ENCODE measurements at places on chromosomes 7 and 10.

DNA sequence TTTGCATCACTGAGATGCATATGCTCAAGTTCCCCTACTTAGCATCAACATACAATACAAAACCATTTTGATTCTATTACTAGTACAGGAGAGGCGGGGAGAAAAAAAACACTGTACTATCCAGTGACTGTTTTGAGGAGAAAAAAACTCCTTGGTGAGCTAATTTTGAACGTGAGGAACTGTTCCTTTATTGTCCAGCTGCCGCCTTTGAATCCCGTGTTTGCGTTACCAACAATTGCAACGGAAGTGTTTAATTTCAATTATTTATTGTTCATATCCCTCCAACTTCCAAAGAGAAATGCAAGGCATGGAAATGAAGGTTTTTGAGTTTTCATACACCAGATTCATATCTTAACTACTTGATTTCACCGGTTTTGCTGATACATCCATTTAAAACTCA is 66.4 kb upstream of the ARHGAP21 start:
- DNase-seq, result no peak

- DNase-seq, result no peak
These were observed 167.0 kb downstream of the SNX13 start for GRCh38 chr7:17773289-17773626.

GRCh38 chr7:137774793-137775201 is 72.0 kb downstream of the DGKI start:
- no peak for DNase-seq

DNA sequence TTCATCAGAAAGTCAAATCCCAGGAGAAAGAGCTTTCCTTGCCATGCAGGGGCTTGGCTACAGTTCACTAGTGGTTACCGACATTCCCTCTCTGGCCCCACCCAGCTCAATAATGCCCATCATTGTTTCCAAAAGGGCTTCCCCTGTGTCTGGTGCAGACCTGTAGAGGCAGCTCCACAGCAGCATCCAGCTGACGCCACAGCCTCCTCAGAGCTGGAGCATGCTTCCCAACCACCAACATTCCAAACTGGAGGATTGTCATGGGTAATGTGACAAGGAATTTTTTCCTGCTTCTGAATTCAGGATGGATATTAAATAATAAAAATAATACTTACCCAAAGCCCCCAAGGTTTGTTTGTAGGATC is 77.4 kb downstream of the ZNF365 start:
- DNase-seq, result no peak

- no peak for DNase-seq
These were observed 115.9 kb upstream of the MEOX2 start for GRCh38 chr7:15802425-15802824.

- DNase-seq, result no peak
These were observed 16.3 kb upstream of the ORAI2 start for GRCh38 chr7:102417105-102417504.

- DNase-seq, result no peak
These were observed 4.9 kb upstream of the BLOC1S2 start for GRCh38 chr10:100291356-100291755.
